Umbilical cord (tissue), 2 donors: ENCODE measurements at places on chromosomes 2 and 18.

DNA sequence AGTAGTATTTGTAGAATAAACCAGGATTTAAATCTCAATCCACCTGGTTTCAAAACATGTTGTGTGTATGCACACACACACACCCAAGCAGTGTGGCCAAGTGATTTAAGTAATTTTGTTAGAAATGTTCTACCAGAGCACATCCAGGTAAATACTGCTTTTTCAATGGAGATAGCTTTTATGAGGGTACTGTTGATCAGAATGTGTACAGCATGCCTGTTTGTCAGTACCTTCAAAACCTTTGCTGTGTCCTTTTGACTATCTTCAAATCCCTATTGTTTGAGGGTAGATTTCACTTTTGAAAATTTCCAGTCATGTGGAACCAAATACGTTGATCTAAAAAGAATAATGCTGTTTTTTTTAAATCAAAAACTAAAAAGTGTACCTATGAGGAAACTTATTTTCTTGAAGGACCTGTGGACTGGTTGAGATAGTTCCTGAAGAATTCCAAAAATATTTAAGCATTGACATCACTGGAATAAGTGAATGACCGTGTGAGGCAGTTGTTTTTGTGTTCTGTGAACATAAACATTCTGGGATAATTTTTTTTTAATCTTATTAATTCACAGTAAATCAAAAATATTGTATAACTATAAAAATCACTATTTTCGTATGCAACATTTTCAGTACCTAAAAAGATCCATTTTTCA, 70.9 kb downstream of the PTRHD1 start:
- no peak for DNase-seq

- DNase-seq, result no peak
These were observed 631 bp downstream of the MORN2 start for GRCh38 chr2:38876407-38876806.

GRCh38 chr2:60796573-60797509, 40.8 kb downstream of the PAPOLG start:
- DNase-seq, result peak; percentile 24

GRCh38 chr2:166375736-166376487, at the start of gene SCN9A:
Gene SCN9A (minus strand): TSS chr2:166375944. CDS start chr2:166311756, 64,188 bp downstream.
- DNase-seq, result peak; percentile 76

DNA sequence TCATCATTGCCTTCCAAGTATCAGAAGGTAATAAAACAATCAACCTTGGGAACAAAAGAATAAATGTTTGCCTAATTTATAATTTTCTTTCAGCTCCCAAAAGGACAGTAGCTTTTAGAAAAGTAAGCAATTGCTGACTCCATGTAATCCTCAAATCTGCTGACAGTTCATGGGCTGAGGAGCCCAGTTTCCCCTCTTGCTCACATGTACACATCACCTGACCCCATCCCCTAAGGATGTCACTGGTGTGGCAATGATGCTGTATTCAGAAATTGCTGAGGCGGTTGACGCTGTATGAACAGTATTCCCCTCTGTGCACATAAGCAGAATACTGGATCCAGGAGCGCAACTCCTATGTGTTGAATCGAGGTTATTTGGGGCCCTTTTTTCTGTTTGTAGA, 56.1 kb upstream of the LYPD1 start:
- DNase-seq, result no peak

DNA sequence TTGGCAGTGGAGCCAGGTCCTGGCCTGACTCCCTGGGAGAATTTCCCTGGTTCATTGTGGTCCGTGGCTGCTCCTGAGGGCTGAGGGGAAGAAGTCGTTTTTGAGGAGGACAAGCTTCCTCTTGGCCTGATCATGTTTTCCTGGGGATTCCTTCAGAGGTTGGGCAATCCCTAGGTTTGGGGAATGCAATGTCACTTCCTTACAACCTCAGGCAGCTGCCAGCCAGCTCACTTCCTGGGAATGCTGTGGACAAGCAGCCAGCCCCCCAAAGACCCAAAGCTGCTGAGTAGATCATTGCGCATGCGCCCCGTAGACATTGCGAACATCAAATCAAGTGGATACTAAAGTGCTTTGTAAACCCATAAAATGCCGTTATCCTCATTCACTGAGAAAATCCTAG, 7.7 kb upstream of the DNMT3A start:
- DNase-seq, result no peak

DNA sequence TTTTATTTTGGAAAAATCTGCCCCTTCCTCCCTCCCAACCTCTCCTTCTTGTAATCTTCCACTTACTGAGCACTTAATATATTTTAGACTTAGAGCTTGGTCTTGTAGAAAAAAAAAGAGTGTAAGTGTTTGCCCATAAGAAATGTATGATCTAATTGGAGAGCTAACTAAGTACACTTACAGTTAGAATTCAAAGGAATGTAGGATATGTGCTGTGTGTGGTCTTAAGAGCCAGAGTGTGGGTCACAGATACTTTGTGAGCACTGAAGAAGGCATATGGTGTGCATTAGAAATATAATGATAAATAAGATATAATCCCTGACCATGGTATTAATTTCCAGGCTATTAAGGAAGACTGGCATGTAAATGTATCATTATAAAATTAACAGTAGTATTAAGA, 91.8 kb upstream of the ZNF521 start:
- no peak for DNase-seq

DNA sequence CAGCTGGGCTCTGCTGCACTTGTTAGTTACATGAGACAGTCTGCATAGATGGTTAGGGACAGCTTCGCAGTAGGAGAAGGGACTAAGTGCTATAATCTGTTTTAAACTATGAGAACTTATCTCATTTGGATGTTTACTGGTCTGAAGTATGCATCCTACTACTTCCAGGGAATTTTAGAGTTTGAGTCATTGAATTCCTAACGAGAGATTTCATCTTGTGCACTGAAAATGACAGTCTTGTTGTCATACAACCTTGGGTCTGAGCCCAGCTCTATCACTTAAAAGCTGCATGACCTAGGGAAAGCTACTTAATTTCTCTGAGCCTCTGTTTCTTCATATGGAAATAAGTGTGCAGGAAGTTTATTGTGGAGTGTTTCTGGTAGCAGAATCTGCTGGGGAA, 78.4 kb downstream of the TRIM43 start:
- peak; percentile 20 for DNase-seq

GRCh38 chr18:686339-687111, 25.9 kb downstream of the ENOSF1 start:
- DNase-seq, result peak; percentile 13

DNA sequence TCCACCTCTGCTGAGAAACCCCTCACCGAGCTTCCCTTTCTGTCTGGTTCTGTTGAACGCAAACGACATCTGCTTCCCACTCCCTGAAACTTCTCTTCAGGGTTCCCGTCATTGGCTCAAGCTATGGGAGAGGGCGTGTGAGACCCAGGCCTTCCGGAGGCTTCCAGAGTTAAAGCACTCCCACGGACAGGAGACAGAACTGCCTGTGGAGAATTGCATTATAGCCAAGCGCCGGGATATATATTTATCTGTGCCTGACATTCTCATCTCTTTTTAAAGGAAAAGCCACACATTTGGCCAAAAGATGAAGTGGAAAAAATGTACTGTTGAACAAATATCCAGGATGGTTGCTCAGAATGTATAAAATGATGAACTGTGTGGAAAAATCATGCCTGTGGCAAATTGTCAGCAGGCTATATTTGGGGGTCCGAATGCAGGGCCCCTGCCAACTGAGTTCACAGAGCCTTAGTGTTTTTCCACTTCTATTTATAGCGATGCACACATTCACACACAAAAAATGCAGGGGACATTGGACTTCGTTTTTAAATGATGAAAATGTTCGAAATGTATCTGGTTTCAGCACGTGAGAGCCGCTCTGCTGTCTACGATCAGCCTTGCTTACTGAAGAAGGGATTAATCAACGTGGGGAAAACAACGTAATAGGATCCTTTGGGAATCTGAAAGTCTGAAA, 59.5 kb downstream of the E2F6 start:
- DNase-seq, result peak; percentile 65

DNA sequence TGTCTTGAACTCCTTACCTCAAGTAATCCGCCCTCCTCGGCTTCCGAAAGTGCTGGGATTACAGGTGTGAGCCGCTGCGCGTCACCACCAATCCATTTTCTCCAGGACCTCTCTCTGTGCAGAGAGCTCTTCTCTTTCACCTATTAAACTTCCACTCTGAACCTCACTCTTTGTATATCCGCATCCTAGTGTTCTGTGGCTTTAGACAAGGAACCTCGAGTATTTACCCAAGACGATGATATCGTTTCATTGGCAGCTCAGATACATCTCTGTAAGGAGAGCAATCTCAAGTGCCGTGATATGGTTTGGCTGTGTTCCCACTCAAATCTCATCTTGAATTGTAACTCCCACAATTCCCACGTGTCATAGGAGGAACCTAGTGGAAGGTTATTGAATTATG, 15.1 kb upstream of the WDR33 start:
- no peak for DNase-seq

DNA sequence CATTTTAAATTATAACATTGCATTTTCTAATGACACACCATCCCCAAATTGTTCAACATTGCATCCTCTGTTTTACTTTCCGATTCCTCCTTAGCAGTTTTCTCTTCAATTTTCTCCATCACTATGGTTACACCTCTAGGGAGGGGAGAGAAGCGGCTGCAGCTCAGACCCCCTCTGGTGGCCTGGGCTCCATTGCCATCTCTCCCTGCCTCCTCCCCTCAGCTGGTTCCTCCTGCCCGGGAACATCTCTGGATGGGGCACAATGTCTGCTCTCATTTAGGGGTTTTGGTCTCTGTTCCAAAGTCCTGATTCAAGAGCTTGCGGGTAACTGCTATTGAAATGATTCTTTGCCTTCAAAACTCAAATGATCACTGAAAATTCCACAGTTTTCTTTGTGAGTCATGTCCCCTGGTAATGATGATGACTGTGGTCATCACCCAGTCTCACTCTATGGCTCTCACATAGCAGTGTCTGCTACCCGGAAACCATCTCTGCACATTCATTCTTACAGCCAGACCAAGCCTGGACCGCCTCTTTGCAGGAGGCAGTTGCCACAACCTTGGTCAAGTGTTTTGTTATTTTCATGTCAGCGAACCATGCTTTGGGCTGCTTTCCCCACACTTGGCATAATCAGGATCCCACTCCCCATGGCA, 263.9 kb downstream of the ALPK2 start:
- DNase-seq, result no peak

- DNase-seq, result no peak
These were observed 56.1 kb upstream of the GLI2 start for GRCh38 chr2:120679526-120679925.

DNA sequence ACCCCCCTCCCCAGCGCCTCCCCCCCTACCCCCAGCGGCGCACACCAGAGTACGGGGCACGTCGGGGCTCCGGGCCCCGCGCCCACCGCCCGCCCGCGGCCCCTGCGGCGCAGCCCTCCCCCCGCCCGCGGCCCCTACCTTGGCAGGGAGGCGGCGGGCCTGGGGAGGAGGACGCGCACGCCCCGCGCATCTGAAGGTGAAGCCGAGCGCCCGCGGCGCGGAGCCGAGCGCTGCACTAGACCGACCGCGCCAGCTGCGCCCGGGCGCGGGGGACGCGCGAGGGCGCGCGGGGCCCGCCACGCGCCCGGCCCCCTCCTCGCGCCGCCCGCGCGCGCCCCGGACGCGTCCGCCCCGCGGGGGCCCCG, at the start of gene ZNF516:
Gene ZNF516 (minus strand): TSS at position 237 of the 365 bp plus-strand sequence. CDS start 52,188 bp downstream, outside the sequence.
- peak; percentile 25 for DNase-seq

- no peak for DNase-seq
These were observed 208.0 kb downstream of the TFCP2L1 start for GRCh38 chr2:121076885-121077549.

GRCh38 chr2:96156926-96157648, 11.8 kb upstream of the DUSP2 start:
- DNase-seq, result no peak
